ENCODE measurements at places on chromosomes 4 and X. TPM values are rescaled to one million over a fixed set of nuclear protein-coding genes. Genes with fewer than 3 reads are reported as not detected.

Gene MAGEA8
- not detected for polyA plus RNA-seq

Gene GAB3
- 0.89 TPM for polyA plus RNA-seq

Gene PITX2
- 0.99 TPM for polyA plus RNA-seq

Gene FAM53A
- 1.4 TPM for polyA plus RNA-seq

Gene CYLC1
- not detected for polyA plus RNA-seq

Gene DRP2
- not detected for polyA plus RNA-seq

Gene CENPVL2
- 2.9 TPM for polyA plus RNA-seq

Gene NPY2R
- 0.16 TPM for polyA plus RNA-seq

Gene MID1
- 27.2 TPM for polyA plus RNA-seq

Gene TCEAL1
- 11.0 TPM for polyA plus RNA-seq

Gene ARFIP1
- polyA plus RNA-seq: 46.0 TPM

Gene TRPC3
- 0.24 TPM for polyA plus RNA-seq

Gene PFKFB1
- not detected for polyA plus RNA-seq

Gene BEX2
- 99.5 TPM for polyA plus RNA-seq

Gene LUZP4
- polyA plus RNA-seq: not detected

Gene TMEM150C
- 1.5 TPM for polyA plus RNA-seq

Gene GPR82
- 0.32 TPM for polyA plus RNA-seq

Gene DACH2
- 2.4 TPM for polyA plus RNA-seq

Gene ASMT
- polyA plus RNA-seq: 1.0 TPM

Gene ADGRG2
- polyA plus RNA-seq: 3.9 TPM

Gene ANXA10
- polyA plus RNA-seq: not detected

Gene SULT1B1
- polyA plus RNA-seq: not detected

Gene CCDC110
- 6.7 TPM for polyA plus RNA-seq

Gene NKX3-2
- polyA plus RNA-seq: not detected

Gene CTAG2
- polyA plus RNA-seq: not detected

Gene HPGD
- 5.6 TPM for polyA plus RNA-seq

Gene IRS4
- 1.6 TPM for polyA plus RNA-seq

Gene CT45A1
- polyA plus RNA-seq: not detected

Gene SRPK3
- polyA plus RNA-seq: 0.19 TPM

Gene RPL39
- polyA plus RNA-seq: 2,912 TPM

Gene PDLIM3
- 8.5 TPM for polyA plus RNA-seq

Gene TAB3
- polyA plus RNA-seq: 4.4 TPM

Gene PRR27
- polyA plus RNA-seq: not detected

Gene SMIM10L2A
- 1.4 TPM for polyA plus RNA-seq

Gene XG
- polyA plus RNA-seq: 0.60 TPM

Gene RNF175
- 4.8 TPM for polyA plus RNA-seq

Gene AKAP14
- polyA plus RNA-seq: 5.7 TPM

Gene LIAS
- 17.5 TPM for polyA plus RNA-seq

Gene FAM47A
- not detected for polyA plus RNA-seq

Gene CXXC4
- polyA plus RNA-seq: 4.3 TPM

Gene SMPX
- not detected for polyA plus RNA-seq

Gene BEND2
- polyA plus RNA-seq: not detected

Gene PAGE4
- polyA plus RNA-seq: 1.4 TPM

Gene VEGFC
- polyA plus RNA-seq: 0.71 TPM

Gene ABCG2
- 1.5 TPM for polyA plus RNA-seq

Gene WDR44
- 21.0 TPM for polyA plus RNA-seq

Gene SOX3
- 10.3 TPM for polyA plus RNA-seq

Gene AWAT2
- not detected for polyA plus RNA-seq

Gene CDKL5
- polyA plus RNA-seq: 7.5 TPM

Gene AFP
- 17.1 TPM for polyA plus RNA-seq
